ENCODE measurements at places on chromosomes 1 and 21.

DNA sequence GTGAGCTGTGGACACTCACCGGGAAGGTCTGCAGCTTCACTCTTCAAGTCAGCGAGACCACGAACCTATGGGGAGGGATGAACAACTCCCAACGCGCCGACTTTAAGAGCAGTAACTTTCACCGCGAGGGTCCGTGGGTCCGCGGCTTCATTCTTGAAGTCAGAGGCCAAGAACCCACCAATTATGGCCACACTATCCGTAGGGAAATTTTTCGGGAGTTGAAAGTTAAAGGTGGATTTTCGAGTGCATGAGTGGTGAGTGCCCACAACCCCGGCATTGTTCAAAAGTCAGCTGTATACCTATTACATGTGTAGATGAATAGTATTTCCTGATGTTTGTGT is 19.7 kb downstream of the EXOC8 start:
- no peak for DNase-seq

DNA sequence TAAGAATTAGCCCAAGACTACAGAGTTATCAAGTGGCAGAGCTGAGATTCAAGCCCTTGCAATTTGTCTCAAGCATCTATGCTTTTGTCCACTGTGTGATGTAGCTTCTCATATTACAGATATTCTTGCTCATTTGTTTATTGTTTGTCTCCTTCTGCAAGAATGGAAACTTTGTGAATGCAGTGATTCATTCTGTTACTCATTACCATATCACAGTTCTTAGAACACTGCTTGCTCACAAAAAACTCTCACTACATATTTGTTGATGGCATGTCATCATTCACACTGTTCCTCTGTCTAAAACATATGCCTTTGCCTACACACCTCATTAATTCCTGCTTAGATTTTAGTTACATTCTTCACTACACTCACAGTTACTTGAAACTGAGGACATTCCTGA is 1198.9 kb downstream of the PLA2G4A start:
- no peak for DNase-seq

- no peak for DNase-seq
These were observed 29.6 kb upstream of the RGS8 start for GRCh38 chr1:182713939-182714338.

- no peak for DNase-seq
These were observed 21.7 kb upstream of the KIRREL1 start for GRCh38 chr1:157971769-157972168.

- DNase-seq = no peak
These were observed 46.4 kb upstream of the CR2 start for GRCh38 chr1:207407655-207408260.

DNA sequence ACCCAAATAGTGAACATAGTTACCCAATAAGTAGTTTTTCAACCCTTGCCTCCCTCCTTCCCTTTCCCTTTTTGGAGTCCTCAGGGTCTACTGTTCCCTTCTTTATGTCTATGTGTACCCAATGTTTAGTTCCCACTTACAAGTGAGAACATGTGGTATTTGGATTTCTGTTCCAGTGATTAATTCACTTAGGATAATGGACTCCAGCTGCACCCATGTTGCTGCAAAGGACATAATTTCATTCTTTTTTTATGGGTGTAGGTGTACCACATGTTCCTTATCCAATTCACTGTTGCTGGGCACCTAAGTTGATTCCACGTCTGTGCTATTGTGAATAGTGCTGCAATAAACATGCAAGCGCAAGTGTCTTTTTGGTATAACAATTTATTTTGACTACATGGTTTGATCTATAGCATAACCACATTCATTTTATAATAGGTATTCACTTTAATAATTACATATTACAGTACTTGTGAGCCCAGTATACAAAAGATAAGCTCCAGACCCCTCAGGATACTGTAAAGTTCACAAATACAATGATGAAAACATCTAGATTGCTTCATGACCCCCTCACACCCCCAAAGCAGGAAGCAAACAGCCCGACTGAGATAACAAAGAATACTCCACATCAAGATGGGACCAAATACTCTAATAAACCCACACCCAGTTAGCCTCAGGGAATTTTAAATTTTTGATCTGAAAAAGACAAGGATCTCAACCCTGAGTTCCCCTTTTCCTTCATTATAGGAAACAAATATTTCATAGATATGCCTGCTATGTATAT is 45.3 kb downstream of the PUM1 start:
- no peak for DNase-seq

GRCh38 chr1:196407358-196408051 is 200.7 kb downstream of the KCNT2 start:
- peak; percentile 41 for DNase-seq

- peak; percentile 42 for DNase-seq
These were observed 71.0 kb upstream of the CSF3R start for GRCh38 chr1:36553591-36554322.

DNA sequence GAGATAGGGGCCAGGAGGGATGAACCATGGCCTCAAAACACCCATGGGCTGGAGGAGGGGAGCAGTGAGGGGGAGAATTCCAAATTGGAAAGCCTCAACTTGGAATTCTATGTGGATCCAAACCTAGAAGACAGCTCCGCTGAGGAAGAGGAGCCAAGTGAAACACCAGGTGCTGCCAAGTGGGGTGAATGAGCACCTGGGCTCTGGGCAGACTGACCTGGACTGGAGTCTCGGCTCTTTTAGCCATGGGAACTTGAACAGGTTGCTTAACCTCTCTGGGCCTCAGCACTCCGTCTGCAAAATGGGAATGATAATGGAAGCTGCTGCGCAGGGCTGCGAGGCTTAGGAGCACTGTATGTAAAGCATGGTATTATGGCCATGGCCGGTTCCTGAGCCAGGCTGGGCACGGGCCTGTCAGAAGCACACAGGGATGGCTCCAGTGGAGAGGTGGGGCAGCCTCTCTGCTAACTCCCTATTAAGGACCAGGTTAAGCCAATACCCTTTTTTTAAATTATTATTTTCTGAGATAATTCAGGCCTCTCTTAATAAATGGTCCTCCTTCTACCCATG is 81.5 kb downstream of the SYT2 start:
- DNase-seq = no peak

DNA sequence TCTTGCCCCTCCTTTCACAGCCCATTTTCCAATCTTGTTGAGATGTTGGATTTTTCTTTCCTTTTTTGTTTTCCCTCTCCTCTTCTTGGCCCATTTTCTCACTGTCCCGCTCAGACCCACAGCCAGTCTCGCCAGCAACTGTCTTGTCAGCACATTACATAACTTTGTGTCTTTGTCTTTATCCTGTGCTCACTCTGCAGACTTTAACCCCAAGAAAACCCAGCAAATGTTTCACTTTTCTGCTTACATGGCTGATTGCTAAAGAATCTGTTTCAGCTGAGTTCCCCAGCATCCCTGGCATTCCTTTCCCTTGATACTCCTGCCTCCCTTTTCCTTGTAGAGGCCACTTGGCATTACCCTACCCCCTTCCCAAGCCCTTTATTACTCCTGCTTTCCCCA is 74.6 kb downstream of the ZNF648 start:
- no peak for DNase-seq

- no peak for DNase-seq
These were observed 99.8 kb downstream of the UCK2 start for GRCh38 chr1:165927169-165927568.

DNA sequence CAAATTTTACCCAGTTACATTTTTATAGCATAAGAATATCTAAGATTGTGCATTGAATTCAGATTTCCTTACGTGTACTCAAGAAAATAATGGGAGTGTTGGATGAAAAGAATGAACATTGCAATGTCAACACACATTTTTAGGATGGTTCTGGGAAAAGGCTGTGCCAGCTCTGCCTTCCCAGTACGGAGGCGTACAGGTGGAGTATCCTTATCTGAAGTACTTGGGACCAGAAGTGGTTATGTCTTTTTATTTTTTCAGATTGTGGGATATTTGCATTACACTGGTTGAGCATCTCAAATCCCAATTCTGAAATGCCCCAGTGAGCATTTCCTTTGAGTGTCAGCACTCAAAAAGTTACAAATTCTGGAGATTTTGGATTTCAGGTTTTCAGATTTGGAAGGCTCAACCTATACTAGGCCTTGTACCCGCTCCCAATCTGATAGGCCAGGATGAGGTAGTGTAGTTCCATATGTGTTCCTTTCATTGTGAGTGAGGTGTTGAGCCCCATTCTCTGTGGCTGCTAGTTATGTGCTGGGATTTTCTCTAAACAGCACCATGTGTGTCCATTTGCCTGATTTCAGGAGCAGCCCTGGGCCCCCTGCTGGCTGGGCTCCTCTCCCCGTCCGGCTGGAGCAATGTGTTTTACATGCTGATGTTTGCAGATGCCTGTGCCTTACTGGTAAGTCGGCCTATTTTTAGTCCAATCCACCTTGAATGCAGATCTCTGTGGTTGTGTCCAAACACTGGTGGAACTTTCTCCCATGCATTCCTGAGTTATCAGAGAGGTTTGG is 60.8 kb downstream of the SLC37A1 start:
- DNase-seq = no peak

DNA sequence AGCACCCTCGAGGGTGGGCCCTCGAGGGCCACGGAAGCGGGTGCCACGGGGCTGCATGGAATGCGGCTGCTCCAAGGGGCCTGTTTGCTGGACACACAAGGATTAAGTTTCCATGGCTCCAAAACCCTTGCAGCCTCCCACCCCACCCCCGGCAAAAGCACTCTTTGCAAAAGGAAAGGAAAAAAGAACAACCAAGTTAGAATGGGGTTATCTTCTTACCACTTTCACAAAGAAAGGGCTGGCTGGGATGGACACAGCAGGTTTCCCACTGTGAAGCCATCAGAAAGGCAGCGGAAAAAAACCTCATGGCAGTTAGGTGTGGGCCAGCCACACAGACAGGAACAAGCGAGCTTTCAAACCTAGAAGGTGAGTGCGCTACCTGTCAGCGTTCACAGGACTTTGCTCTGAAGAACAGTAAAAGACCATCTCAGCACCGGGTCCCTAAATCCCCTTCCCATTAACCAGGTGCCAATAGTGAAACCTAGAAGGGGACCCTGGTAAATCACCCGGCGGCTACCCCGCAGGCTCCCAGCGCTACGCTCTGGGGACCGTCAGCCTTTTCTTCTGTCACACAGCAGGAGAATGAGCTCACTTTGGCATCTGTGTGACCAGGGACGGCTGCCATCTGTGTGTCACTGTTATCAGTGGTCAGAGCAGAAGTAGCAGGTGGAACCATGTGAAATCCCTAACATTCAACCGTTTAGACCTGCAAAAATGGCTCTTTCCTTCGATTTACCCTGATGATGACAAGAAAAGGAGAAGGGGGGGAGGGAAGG is 93.0 kb downstream of the SIM2 start:
- DNase-seq = no peak

DNA sequence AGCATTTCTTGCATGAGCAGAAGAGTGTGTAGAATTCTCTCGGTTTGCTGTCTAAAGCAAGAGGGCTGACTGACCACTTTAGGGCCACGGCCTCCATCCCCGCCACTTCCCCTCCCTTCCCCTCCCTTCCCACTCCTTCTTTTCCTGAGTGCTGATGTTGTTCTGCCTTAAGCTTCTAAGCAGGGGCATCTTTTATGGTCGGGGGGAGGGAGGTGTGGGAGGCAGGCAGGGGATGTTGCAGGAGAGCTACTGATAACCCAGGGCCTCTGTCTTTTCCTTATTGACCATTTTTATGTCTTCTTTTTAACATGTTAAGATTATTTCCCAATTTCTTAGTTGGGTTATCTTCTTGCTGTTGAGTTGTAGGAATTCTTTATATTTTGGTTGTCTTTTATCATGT is 15.1 kb downstream of the USP25 start:
- DNase-seq = no peak

- no peak for DNase-seq
These were observed 2.7 kb downstream of the KIAA0319L start for GRCh38 chr1:35554266-35555211.

DNA sequence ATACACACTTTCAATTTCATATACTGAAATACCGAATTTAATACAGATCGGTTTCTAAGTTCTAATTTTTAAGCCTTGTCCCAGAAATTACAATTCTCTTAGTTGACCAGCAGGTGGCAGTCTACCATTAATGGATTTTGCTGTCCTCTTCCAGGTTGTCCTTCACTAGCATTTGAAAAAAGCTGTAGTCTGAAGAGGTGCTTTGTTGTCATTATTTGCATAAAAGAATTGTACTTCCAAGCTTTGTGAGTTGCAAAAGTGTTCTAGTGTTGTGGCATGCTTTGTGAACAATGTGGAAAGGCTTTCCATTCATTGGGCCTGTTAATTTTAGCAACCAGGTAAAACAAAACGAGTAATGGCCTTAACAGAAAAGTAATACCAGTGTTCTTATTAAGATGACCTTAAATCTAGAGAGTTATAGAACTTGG is 193.6 kb downstream of the RPS6KC1 start:
- peak; percentile 8 for DNase-seq

DNA sequence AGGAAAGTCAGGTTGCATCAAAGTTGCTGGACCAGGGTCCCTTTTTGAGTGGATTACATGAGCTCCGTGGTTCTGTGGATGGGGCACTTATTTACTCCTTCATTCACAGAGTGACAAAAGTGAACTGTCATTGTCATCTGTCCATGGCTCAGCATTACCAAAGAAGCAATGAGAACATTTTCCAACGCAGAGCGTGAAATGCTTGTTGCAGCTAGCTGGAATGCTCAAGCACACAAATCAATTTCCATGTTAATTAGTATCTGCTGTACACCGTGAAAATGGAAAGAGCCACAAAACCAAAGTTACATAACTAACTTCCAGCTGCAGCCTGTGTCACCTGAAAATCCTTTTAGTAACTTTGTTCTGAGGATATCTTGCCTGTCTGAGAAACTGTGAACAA is 78.9 kb downstream of the MT1HL1 start:
- no peak for DNase-seq

- DNase-seq = no peak
These were observed 4.3 kb downstream of the S100A10 start for GRCh38 chr1:151989211-151989862.

DNA sequence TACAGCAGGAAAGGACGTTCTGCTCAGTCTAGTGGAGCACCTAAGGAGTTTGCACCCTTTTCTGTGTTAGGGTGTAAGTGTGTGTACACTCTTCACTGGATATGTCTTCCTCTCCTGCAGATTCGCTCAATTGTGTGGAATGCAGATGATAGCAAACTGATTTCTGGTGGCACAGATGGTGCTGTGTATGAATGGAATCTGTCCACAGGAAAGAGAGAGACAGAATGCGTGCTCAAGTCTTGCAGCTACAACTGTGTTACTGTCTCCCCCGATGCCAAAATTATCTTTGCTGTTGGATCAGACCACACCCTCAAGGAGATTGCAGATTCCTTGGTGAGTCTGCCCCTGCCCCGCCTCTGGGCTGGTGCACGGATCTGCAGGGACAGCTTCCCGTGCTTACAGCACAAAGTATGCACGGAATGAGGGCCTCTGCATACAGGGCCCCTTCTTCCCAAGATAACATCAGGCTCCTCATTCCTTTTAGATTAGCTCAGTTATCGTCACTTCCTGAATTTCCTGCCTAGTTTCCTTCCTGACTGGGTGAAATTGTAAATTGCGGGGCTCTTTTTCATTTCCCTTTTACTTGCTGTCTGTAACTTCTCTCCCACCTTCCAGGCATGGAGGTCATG is 34.6 kb downstream of the CFAP57 start:
- peak; percentile 56 for DNase-seq

GRCh38 chr21:34227386-34227852 is 136.4 kb upstream of the KCNE2 start:
- no peak for DNase-seq
